Amniotic stem cell (primary cell): ENCODE measurements at places on chromosomes 16 and 17.

DNA sequence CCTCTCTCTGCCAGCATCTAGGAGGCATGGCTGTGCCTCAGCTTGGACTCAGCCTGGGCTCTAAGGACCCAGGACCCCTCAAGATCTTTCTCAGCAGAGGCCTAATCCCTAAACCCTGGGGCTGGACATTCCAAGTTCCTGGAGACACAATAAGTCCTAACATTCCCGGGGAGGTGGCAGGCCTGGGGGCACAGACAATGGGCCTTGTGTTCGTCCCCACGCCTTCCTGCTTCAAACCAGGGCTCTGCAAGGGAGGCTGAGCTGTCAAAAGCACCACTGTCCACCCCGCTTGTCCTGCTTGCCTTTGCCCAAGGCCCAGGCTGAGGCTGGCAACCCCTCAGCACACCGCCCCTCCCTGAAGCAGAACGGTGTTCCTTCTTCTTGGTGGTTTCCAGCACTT is 13.7 kb downstream of the SDK2 start:
- DNase-seq, result no peak

GRCh38 chr16:79272141-79272577 is 328.4 kb downstream of the MAF start:
- no peak for DNase-seq

GRCh38 chr17:7403727-7403976 is 245 bp downstream of the TMEM256 start:
- no peak for DNase-seq

DNA sequence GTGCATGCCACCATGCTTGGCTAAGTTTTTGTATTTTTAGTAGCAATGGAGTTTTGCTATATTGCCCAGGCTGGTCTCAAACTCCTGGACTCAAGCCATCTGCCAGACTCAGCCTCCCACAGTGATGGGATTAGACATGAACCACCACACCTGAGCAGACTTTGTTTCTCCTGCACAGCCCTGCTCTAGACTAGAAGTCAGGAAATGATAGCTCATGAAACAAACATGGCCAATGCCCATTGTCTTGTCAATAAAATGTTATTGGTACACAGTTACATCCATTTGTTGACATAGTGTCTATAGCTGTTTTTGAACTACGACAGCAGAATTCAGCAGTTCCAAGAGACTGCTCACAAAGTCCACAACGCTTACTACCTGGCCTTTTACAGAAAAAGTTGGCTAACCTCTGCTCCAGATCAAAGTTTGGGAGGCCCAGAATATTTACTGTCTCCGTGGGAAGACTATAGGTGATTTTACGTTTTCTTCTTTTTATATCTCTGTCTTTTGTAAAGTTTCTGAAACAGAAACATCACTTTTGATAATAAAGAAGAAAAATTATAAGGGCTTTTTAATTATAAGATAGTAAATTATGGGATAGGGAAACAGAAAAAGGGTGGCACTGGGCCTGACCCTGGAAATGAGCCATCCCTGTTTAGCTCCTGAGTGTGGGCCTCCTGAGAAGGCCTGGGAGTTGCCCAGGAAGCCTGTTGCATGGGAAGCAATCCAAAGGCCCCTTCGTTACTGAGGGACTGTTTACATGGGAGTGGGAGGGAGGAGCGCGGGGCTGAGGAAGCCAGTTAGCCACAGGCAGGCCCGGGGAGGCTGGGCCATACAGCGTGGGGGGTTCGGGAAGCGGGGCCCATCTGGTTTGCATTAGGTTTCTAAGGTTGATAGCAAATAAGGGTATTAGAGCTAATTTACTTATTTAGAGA is 201.5 kb downstream of the IRF8 start:
- DNase-seq, result no peak

DNA sequence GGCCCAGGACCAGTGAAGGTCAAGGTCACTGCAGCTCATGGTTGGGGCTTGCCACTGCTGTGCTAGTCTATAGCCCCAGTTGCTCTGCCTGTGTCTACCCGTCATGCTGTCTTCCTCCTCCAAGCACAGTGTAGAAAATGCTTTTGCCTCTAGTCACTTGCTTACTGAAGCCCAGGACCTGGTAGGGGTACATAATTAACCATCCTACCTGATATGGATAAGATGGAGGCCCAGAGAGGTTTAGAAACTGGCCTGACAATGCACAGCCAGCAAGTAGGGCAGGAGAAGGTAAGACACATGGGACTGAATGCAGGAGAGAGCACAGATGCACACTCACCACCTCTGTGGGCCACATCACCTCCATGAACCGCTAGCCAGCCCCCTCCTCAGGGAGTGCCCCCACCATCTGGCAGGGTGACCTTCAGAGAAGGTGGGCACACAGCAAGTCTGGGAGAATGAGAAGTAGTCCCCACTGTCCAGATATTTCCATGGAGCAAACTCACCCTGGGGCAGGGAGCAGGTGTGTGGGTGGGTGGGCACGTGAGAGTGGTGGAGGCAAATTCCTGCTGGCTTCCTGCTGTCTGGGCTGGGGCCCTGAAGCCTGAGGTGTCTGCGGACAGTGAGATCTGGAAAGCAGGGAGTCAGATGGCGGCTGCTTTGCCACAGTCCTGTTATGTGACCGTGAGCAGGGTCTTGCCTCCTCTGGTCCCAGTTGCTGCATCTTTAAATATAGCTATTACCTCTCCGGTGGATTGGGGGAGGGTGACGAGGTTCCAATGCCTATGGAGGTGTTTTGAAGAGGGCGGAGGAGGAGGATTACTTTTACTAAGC is 1.0 kb downstream of the CX3CL1 start:
- no peak for DNase-seq

DNA sequence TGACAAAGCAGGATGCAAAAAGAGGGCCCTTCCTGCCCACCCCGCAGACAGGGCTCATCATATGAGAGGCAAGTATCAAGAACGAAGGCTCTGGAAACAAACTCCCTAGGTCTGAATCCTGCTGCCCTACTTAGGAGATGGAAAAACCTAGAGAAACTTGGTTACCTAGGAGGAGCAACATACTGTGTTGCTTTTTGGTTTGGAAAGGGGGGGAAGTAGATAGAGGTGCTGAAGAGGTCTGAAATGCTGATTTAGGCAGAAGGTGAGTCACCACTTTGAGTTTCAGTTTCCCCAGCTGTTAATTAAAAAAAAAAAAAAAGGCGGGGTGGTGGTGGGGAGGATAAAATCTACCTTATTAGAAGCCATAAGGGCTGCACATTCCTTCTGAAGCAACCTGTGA is 1.5 kb downstream of the N4BP1 start:
- DNase-seq, result no peak

DNA sequence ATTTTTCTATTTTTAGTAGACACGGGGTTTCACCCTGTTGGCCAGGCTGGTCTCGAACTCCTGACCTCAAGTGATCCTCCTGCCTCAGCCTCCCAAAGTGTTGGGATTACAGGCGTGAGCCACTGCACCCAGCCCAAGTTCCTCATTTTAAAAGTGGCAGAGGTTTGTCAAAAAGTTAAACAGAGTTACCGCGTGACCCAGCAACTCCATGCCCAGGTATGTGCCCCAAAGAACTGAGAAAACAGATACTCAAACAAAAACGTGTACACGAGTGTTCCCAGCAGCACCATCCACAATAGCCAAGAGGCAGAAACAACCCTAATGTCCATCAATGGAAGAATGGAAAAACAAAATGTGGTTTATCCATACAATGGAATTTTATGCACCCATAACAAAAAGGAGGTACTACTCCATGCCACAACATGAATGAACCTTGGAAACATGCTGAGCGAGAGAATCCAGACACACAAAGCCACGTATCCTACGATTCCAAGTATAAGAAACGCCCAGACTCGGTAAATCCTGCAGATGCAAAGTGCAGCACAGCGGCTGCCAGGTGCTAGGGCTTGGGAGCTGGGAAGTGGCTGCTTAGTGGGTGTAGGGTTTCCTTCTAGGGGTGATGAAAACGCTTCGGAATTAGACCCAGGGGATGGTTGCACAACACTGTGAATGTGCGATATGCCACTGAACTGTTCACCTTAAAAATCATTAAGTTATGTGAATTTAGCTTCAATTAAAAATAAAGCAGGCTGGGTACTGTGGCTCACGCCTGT is 24.8 kb downstream of the ADCY9 start:
- no peak for DNase-seq

DNA sequence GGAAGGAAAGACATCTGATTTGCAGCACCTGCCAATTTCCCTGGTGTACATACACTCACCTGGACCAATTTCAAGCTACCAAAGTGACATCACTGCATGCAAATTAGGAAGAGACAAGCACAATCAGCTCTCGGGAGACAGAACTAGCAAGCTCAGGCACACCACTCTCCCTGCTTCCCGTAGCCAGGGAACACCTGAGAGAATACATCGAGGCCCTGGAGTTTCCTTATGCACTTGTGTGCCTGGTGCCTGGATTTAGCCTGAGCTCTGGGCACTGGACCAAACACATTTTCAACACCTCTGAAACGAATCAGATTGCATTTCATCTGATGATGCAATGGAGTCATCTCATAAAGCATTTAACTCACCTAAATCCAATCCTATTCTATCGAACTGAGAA is 110.5 kb downstream of the HS3ST2 start:
- DNase-seq, result no peak

DNA sequence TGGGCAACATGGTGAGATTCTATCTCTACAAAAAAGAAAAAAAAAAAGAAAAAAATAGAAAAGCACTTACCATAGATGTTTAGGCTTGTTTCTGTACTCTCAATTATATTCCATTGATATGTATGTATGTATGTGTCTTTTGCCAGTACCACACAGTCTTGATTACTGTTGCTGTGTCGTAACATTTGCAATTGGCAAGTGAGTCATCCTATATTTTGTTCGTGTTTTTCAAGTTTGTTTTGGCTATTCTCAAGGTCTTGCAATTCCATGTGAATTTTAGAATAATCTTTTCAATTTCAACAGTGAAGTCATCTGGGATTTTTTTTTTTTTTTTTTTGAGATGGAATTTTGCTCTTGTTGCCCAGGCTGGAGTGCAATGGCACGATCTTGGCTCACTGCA is 19.3 kb downstream of the SPECC1 start:
- no peak for DNase-seq

DNA sequence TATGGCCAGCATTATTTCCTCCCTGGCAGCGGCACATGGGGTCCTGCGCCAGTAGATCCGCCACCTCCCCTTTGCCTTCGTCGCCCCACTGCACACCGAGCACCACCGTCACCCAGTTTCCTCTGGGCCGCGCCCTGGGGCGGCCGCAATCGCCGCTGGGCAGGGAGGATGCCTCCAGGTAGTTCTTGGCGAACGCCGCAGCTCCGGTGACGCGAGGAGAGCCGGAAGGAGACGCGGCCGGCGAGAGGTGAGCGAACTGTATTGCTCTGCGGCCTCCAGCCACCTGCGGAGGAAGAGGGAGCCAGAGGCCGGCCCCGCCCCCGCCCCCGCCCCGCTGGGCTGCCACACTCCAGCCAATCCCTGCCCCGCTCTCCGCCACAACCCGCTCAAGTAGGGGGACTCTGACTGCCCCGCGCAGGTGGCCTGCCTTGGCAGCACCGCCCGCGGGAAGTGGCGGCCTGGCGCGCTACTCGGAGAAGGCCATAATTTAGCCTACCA is 11.8 kb upstream of the SLFN13 start:
- DNase-seq, result no peak

- no peak for DNase-seq
These were observed 36.4 kb upstream of the CDC42EP4 start for GRCh38 chr17:73348018-73348828.

GRCh38 chr17:7235693-7236665 is 1.7 kb upstream of the DVL2 start:
- DNase-seq, result no peak

DNA sequence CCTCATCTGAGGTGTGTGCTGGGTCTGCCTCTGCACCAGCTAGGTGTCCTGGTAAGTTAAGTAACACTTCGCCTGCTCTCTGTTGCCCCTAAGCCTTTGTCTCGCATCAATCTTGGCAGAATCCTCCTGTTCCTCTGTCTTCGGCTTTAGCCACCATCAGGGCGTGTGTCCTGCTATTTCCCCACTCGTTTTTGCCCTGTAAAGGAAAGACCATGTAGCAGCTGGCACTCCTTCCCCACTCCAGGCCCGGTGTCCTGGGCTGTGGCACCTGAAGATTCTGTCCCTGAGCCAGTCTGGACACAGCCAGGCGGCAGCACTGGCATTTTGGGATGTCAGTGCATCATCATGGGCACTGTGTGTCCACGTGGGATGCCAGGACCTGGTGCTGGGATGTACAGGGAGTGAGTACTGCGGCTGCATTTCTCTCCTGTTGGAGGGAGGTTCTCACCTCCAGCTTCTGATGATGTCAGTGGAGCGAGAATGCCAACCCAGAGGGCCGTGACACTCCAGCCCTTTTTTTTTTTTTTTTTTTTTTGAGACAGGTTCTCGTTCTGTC is 26.2 kb upstream of the FOXK2 start:
- DNase-seq, result no peak

- no peak for DNase-seq
These were observed 227.5 kb upstream of the ZFHX3 start for GRCh38 chr16:73275448-73275847.

GRCh38 chr16:88805340-88805715 is 1.7 kb downstream of the CDT1 start:
- DNase-seq, result no peak

DNA sequence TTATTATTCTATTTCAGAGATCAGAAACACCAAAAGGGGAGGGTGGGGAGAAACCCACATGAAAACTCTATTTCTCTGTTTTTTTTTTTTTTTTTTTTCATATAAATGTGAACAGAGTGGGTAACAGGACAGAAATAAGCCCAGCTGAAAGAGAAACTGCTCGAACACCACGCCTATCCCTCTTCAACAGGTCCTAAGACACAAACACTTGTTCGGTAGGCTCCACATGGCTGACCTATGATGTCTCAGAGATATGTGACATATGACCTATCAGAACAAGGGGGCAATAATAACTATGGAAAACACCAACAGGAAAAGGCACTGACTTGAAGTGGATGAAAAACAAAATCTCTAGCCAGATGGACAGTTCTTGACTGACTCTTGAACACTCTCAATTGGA is 44.8 kb downstream of the PARN start:
- DNase-seq, result no peak

- DNase-seq, result no peak
These were observed 122.7 kb upstream of the ZFHX3 start for GRCh38 chr16:73170612-73171038.

- no peak for DNase-seq
These were observed 702 bp downstream of the TENT4B start for GRCh38 chr16:50153596-50154419.

DNA sequence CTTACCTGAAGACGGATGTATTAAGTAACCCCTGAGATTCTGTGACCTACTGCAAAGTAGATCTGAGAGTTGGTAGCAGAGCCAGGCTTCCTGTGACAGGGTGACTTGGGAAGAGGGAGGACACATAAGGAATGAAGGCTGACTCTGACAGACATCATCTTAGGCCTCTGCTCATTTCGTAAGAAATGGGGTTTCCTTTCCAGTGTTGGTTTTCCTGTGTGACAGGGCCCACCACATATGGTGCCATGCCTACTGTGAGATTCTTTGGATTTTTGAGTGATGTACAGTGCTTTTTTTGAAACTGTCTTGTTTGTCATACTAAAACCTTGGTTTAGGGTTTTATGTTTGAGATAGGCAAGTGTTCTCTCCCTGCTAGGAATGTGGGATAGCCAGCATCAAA is 12.7 kb downstream of the LIG3 start:
- DNase-seq, result no peak

- no peak for DNase-seq
These were observed 13.1 kb upstream of the BCAR1 start for GRCh38 chr16:75264457-75264998.

- peak; percentile 56 for DNase-seq
These were observed at the start of gene TNFRSF12A for GRCh38 chr16:3020247-3020603. Gene TNFRSF12A, plus strand, starts transcription at chr16:3020368. Its CDS starts 30 bp downstream, at chr16:3020398.
